ENCODE measurements at places on chromosomes 4 and X. TPM values are rescaled to one million over a fixed set of nuclear protein-coding genes. Genes with fewer than 3 reads are reported as not detected.
A peak's percentile ranks its signal among the peaks of the same experiment; 100 is the strongest.

The COL25A1 gene
- total RNA-seq = 1.8 TPM

The NWD2 gene
- not detected for total RNA-seq

The ADGRG2 gene
- 0.10 TPM for total RNA-seq

DNA sequence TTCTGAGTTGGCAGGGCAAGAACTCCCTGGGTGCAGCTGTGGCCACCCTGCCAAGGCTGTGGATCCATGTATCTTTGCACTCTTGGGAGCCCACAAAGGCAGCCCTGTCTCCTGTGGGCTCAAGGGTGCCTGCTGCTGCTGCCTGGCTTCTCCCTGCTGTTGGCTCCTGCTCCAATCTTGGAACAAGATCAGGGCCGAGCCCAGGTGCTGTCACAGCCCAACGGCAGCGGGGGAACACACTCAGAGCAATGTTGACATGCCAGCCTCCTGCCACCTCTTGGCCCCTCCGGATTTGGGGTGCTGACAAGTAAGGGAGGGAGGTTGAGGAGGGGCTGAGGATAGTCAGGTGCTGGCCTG is 57.9 kb downstream of the COX18 start:
- H3K36me3 ChIP-seq = no peaks in the 10 kb centered on the region
- no peak overlapping the region for H3K4me3 ChIP-seq
- H3K27me3 ChIP-seq = peaks cover 7% of the 10 kb centered on the region
- no peak for DNase-seq
- no peaks in the 10 kb centered on the region for H3K4me1 ChIP-seq
- no peak overlapping the region for H3K27ac ChIP-seq

GRCh38 chrX:71852182-71852581 is 58.5 kb upstream of the NHSL2 start:
- no peak overlapping the region for H3K27ac ChIP-seq
- H3K27me3 ChIP-seq = peaks cover 22% of the 10 kb centered on the region
- H3K36me3 ChIP-seq = no peaks in the 10 kb centered on the region
- DNase-seq = no peak
- no peaks in the 10 kb centered on the region for H3K4me1 ChIP-seq

GRCh38 chr4:15586066-15586465 is 69.1 kb downstream of the FBXL5 start:
- peaks cover 8% of the 10 kb centered on the region for H3K4me1 ChIP-seq
- H3K27ac ChIP-seq = no peak overlapping the region
- no peak overlapping the region for H3K4me3 ChIP-seq
- no peaks in the 10 kb centered on the region for H3K27me3 ChIP-seq
- peaks cover 30% of the 10 kb centered on the region for H3K36me3 ChIP-seq

- peak overlapping the region; percentile 54 for H3K27ac ChIP-seq
- no peaks in the 10 kb centered on the region for H3K27me3 ChIP-seq
- peaks cover 46% of the 10 kb centered on the region for H3K4me1 ChIP-seq
- H3K36me3 ChIP-seq = no peaks in the 10 kb centered on the region
- no peak overlapping the region for H3K4me3 ChIP-seq
These were observed 19.5 kb downstream of the RELL1 start for GRCh38 chr4:37666625-37667071.

- H3K36me3 ChIP-seq = no peaks in the 10 kb centered on the region
- no peak overlapping the region for H3K4me3 ChIP-seq
- no peak overlapping the region for H3K27ac ChIP-seq
- peaks cover 16% of the 10 kb centered on the region for H3K4me1 ChIP-seq
- H3K27me3 ChIP-seq = no peaks in the 10 kb centered on the region
- peak; percentile 78 for DNase-seq
These were observed 38.9 kb downstream of the RGS12 start for GRCh38 chr4:3331511-3332394.

GRCh38 chr4:81966676-81967075 is 407.1 kb downstream of the HNRNPD start:
- H3K27me3 ChIP-seq = peaks cover 2% of the 10 kb centered on the region
- no peak overlapping the region for H3K27ac ChIP-seq
- no peak overlapping the region for H3K4me3 ChIP-seq

DNA sequence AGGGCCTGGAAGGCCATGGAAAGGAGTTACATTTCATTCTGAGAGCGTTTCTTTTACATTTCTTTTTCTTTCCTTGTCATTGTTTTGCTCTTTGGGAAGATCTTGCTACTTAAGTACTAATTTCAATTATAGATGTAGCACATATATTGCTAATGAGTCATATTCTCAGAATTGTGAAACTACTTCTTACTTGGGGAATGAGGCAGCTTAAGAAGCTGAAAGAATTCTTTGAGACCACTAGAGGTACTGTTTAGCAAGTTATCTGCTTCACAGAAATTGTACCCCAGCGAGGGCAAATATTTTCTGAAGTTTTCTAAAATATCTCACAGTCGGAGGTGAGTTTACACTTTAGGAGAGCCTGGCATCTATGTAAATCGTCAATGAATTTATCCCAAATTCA is 100.6 kb downstream of the AFF2 start:
- H3K36me3 ChIP-seq = no peaks in the 10 kb centered on the region
- no peaks in the 10 kb centered on the region for H3K27me3 ChIP-seq
- no peaks in the 10 kb centered on the region for H3K4me1 ChIP-seq
- DNase-seq = no peak
- H3K27ac ChIP-seq = no peak overlapping the region

All from osteocyte (in vitro differentiated cells).